ENCODE measurements at places on chromosomes 13 and 19.
A peak's percentile ranks its signal among the peaks of the same experiment; 100 is the strongest.

DNA sequence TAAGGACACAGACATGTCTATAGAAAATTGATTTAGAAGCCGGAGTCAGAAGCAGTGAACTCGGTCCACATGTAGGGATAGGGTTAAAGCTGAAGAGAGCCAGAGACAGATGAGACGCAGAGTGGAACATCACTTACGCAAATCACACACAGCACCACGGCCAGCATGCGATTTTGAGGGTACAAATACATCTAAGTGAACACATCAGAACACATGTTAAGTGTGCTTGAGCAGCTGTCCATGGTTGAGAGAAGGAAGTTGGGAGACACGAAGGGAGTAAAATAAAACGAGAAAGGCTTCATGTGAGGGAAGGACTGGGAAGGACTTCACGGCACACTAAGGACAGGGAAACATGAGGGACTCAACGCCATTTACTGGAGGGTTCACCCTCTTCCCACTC, 25.4 kb upstream of the SIGLEC11 start:
- DNase-seq, result no peak

DNA sequence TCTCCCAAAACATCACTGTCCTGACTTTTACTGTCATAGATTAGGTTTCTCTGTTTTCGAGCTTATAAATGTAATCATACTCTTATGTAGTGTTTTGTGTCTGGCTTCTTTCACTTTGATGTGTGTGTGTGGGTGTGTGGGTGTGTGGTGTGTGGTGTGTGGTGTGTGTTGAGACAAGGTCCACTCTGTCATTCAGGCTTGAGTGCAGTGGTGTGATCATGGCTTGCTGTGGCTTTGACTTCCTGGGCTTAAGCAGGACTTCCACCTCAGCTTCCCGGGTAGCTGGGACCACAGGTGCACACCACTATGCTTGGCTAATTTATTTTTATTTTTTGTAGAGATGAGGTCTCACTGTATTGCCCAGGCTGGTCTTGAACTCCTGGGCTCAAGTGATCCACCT, 59.6 kb downstream of the PDS5B start:
- no peak for DNase-seq

- no peak for DNase-seq
Observed at GRCh38 chr13:28984825-28985224, 164.7 kb downstream of the MTUS2 start.

DNA sequence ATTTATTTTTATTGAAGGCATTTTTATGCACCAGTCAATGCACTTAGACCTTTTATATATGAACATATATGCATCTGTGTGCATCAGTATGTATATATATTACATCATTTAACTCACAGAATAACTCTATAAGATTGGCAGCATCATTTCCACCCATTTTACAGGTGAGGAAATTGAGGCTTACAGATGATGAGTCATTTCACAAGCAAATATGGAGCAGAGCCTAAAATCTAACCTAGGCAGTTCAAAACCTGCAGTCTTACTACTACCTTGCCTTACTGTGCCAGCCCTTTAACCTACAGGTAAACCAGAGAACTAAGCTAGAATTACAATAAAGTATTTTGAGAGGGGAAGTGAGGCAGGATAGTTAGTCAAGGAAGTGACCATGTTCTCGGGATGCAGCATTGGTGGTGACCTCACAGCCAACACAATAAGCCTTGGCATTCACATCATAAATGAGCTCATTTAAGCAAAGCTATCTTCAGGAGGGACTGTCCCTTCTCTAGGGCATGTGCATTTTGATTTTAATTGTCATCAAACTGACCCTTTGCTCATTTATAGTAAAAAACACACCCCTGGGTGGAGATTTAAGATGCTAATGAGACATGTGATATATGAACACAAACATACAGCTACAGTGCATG, 274.3 kb downstream of the DCLK1 start:
- no peak for DNase-seq

GRCh38 chr19:44841231-44841630, 4.9 kb upstream of the NECTIN2 start:
- no peak for DNase-seq

GRCh38 chr19:38420935-38421334, 5.1 kb downstream of the RASGRP4 start:
- DNase-seq, result no peak

- peak; percentile 22 for DNase-seq
Observed at GRCh38 chr13:34816908-34817665, 125.0 kb upstream of the NBEA start.

DNA sequence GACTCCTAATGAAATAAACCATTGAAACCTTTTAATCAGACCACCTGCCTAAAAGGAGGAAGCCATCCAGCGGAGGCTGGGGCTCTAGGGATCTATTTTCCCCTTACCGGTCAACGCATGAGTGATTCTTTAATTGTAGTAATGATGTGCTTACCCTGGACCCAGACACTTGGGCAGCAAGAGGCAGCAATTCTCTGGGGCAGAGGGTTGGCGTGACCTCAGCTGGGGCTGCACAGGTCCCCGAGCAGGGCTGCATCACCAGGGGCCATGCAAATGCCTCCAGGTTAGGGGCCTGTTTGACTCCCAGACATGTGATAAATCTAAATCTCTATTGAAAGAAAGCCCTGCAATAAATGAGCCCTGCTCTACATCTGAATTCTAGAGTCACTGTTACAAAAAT, 194.2 kb upstream of the TSHZ3 start:
- no peak for DNase-seq

DNA sequence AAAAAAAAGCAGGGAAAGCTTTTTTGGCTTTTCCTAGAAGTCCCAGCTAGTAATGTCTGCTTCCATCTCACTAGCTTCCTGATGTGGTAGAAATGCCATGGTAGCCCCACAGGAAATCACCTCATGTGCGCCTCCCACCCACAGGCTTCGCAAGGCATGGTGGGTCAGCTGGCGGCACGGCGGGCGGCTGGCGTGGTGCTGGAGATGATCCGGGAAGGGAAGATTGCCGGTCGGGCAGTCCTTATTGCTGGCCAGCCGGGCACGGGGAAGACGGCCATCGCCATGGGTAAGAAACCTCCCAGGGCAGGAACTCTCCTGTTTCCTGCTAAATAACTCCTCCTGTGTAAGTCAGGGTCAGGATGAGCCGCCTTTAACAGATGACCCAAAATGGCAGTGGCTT, 10.4 kb downstream of the RUVBL2 start:
- no peak for DNase-seq

All from brain (organoid and tissue), 16 donors.